GM12892 (cell line): ENCODE measurements at places on chromosomes 3 and 15.

DNA sequence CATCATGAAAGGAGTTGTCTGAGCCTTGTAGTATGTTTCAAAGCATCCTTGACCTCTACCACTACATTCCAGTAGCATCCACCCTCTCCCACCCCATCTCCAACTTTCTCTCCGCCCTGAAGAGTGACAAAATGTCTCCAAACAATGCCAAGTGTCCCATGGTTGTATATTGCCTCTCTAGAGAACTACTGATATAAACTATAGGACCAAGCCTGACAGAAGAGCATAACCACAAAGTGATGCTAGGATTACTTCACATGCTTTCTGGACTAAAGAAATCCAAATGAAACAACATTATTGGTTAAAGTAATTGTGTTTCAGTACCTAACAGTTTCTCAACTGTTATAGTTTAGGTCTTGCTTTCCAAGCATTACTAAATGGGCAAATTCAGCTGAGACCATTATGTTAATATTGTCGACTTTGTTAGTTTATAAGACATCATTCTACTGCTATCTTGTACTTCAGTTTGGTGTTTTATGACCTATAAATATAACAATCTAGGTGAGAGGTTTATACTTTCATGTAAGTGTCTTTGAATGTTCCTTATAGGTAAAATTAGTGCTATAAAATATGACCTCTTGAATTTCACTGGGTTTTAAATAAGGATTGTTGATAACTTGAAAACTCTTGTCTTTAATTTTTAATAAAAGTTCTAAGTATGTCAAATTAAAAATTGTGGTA, 117.4 kb downstream of the SUCNR1 start:
- no peak for DNase-seq

DNA sequence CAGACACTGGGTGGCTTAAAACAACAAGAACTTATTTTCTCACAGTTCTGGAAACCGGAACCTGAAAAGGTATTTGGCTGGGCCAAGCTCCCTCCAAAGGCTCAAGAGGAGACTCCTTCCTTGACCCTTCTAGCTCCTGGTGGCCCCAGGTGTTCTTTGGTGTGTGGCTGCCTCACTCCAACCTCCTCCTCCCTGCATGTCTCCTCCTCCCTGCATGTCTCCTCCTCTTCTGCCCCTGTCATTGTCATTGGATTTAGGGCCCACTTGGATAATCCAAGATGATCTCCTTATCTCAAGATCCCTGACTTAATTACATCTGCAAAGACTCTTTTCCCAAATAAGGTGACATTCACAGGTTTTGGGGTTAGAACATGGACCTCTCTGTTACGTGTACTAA, 69.8 kb upstream of the MFGE8 start:
- DNase-seq, result no peak

- DNase-seq, result no peak
Measured at GRCh38 chr3:18018491-18019160, 276.2 kb upstream of the TBC1D5 start.

DNA sequence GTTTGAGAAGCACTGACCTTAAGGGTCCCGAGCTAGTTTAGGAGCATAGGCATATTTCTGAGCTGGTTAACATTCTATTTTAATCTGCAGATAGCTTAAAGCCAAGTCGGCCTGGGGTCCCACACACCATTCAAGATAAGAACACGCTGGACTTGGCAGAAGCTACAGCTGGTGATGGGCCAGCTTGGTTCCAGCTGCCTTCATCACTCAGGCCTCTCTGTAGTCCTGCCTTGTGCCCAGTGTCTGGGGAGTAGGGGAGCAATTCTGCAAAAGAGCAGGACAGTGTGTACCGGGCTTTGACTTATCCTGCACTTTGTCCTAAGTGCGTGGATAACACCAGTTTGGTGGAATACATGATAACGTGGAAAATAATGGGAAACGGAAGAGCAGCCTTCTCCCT, 164.5 kb downstream of the MEGF11 start:
- no peak for DNase-seq

- no peak for DNase-seq
Measured at GRCh38 chr3:172119266-172119969, 80.0 kb downstream of the FNDC3B start.

GRCh38 chr15:74399511-74400312, 32.3 kb upstream of the CYP11A1 start:
- DNase-seq, result no peak

- DNase-seq, result no peak
Measured at GRCh38 chr3:135165260-135165659, 370.2 kb downstream of the EPHB1 start.
